ENCODE measurements at places on chromosomes 7 and 10. TPM values are rescaled to one million over a fixed set of nuclear protein-coding genes. Genes with fewer than 3 reads are reported as not detected.

GRCh38 chr10:28624351-28624750 lies 53.0 kb upstream of the BAMBI start:
- no peak for DNase-seq

DNA sequence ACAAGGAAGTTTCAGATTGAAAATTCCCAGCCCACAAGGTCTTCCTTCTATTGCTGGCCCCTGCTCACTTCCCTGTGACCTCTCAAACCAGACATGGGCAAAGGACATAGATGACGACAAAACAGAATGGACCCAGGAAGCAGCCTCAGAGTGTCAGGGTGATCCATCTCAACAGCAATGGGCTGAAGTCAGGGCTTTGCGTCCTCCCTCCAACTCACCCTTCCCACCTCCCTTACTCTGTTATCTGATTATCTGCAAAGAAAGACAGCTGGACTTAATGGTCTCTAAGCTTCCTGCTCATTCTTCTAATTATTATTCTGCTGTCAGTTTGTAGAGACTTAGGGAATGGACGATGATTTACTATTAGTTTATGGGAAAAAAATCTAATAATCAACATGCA lies 115.9 kb downstream of the PIP4K2A start:
- DNase-seq, result peak; percentile 77

- DNase-seq, result no peak
Measured at GRCh38 chr7:87476179-87476557, 688 bp upstream of the ABCB4 start.

DNA sequence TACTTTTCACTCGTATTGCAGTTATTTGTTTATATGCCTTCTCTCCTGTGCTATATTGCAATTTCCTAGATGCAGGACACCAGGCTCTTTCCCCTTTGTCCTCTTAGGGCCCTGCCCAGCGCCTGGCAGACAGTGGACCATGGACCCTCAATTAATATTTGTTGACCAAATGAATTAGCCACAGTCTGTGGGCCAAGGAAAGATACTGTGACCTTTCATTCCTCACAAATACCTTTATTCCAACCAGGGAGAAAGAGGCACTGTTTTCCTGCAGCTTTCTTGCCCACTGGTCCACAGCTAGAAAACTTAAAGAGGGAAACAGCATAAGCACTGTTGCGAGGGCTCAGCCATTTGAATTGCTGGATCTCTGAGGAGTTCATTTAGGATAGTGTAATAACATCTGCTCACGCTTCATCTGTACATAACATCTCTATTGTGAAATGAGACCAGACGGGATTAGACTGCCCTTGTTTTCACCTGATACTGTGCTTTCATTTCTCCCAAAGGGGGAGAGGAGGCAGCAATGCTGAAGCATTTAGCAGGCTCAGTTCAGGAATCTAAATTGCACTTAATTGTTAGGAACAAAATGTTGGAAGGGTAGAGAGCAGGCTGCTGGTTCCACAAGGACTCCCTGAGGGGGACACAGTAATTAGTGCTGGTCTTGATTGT lies 46.7 kb downstream of the TNS3 start:
- no peak for DNase-seq

Gene LRMDA
- total RNA-seq, result not detected

GRCh38 chr7:44223362-44224079 lies 22.7 kb downstream of the YKT6 start:
- DNase-seq, result peak; percentile 59

DNA sequence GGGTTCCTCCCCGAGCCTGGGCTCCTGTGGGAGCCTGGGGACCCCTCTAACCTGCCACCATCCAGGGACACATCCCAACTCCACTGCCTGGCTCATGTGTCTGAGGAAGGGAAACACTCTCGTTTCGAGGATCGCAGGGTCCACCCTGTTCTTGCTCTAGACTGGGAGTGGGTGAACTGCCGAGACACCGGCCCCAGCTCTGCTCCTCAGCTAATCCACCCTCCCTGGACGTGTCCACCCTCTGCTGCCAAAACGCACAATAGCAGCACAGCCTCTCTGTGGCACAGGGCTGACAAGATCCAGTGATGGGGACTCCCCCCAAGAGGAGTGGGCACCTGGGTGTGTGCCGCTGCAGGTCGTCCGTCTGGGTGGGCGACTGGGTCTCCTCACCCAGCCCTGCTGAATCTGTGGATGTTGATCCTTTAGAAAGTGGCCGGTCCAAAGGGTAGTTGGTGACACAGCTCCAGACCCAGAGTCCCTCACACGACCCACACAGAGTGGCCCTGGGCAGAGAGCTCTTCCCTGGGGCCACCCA lies 65.2 kb upstream of the FAM20C start:
- no peak for DNase-seq

DNA sequence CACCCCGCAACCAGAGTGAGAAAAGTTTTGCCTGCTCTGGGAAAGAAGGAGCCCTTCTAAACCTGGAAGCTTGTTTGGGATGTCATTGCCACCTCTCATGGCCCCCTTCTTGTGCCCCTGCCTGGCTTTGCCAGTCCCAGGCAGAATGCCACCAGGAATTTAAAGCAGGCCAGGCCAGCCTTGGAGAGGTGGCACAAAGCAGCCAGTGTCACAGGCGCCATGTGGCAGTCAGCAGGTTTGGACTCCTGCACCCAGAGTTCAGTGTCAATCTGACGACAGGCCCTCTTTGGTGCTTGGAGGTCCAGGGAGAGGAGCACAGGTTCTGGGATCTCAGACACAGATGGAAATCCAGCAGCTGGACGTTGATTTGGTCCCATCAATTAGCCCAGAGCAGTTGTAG lies 12.7 kb downstream of the HK1 start:
- DNase-seq, result no peak

GRCh38 chr10:51718804-51719291 lies 19.5 kb upstream of the CSTF2T start:
- no peak for DNase-seq

GRCh38 chr7:34761206-34761605 lies 103.2 kb downstream of the NPSR1 start:
- DNase-seq, result no peak

DNA sequence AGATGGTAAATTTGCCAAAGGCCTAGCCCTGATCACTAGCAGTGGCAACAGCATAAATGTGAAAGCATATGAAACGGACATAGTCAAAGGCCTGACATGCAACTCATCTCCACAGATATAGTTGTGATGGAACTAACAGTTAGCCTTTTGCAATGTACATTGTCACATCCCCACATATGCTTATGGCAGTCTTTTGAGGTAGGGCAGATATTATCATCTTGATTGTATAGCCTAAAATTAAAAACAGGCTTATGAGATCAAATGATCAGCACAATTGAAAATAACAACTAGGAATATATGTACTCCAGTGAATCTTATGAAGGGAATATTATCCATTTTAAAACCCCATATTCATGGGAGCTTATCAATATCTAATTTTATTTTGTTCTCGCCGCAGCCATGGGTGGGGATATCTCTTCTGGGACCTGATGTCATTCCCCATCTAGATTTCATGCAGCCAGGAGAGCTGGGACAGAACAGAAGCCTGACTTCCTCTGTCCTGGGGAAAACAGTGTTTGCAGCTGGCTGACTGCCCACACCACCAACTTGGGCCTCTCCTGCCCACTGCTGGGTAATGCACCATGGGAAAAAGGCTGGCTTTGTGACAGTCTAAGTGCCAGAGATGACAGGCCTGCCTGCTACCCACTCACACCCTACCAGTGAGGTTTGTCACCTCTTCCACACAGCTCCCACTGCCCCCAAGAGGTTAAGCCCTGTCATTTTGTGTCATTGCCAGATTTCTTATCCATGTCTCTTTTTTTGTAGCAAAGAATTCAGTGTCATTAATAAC lies 180.2 kb upstream of the FZD1 start:
- peak; percentile 59 for DNase-seq

- DNase-seq, result peak; percentile 71
Measured at GRCh38 chr10:74244097-74244685, 93.2 kb downstream of the ADK start.

DNA sequence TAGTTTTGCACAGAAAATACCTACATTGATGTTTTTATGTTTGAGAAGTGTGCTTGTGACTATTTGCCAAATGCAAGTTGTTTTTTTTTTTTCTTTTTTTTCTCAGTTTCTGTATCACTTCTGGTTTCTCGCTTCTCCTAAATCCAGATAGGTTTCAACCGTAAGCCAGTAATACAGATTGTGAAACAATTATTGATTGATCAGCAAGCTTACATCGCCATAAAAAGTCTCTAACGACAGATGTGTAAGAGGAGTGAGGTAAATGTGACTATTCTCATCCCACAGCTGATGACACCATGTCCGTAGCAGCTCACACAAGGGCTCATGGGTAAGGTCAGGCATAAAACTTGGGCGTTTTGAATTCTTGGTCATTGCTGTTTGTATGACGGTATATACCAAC lies 202.8 kb upstream of the AKR1E2 start:
- no peak for DNase-seq

GRCh38 chr7:136947347-136947746 lies 78.9 kb downstream of the CHRM2 start:
- no peak for DNase-seq

Gene PTPRN2
- 0.11 TPM for total RNA-seq

- no peak for DNase-seq
Measured at GRCh38 chr7:22628112-22628511, 98.9 kb upstream of the IL6 start.

DNA sequence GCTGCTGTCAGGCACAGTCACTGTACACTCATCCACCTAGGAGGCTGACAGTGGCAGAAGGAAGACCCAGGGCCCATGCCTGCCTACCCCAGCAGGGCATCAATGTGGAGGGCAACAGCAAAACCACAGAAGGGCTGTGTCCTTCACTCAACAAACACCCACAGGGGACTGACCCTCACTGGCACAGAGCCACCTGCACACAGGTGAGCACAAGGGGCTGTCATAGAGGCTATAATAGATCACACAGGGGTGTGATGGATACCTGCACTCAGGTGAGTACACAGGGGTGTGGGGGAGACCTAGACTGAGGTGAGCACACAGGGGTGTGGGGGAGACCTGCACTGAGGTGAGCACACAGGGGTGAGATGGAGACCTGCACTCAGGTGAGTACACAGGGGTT lies 132.8 kb upstream of the TCERG1L start:
- no peak for DNase-seq

DNA sequence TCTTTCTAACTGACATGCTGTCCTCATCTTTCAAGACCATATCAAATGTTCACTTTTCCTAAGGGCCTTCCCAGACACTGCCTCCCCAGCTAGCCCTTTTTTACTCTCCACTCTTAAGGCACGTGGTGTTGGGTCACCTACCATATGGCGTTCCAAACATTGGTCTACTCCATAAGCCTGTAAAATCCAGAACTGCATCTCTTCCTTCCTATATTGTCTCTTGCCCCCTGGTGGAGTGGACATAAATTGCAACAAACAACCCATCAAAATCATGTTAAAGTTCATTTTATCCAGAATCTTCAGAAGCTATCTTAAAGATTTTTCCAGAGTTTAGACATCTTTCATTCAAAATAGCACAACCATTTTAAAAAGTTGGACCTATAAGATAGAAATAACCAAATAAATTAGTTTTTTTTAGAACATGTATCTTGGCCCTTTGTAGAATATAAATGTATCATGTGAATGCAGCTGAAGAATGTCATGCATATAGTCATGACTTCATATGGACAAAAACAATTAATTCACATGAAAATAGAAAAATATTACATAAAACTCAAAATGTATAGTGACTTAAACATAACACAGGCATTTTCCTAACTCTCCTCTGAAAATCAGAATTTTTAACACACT lies 180.6 kb upstream of the CHRM2 start:
- DNase-seq, result peak; percentile 75

DNA sequence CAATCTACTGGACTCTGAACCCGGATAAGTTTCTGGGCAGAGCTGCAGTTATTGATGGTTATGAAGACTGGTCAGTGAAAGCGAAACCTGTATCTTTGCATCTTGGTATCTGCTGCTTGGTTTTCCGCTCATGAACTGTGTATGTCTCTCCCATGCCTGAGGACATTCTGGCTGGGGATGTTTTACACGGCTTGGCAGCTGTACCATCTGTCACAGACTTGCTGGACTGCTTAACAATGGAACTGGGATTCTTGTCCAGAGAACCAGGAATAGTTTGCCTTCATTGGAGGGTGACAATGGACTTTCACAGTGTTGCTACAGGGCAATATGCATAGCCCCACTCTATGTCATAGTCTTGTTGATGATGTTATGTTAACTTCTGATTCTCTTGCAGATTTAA lies 119.9 kb upstream of the TMEM106B start:
- DNase-seq, result no peak

Gene KEL
- not detected for total RNA-seq

- no peak for DNase-seq
Measured at GRCh38 chr7:20113427-20114027, 103.7 kb downstream of the MACC1 start.

Gene CNTNAP2
- total RNA-seq, result 47.8 TPM

Gene WEE2
- total RNA-seq, result not detected

Gene AKR1C3
- 627 TPM for total RNA-seq

GRCh38 chr10:63430091-63430998 lies 35.4 kb downstream of the JMJD1C start:
- peak; percentile 69 for DNase-seq

GRCh38 chr7:75652788-75653187 lies 86.0 kb downstream of the HIP1 start:
- no peak for DNase-seq

Gene ATG9B
- total RNA-seq, result 0.96 TPM

Gene TRPV5
- not detected for total RNA-seq

Gene OPN1SW
- not detected for total RNA-seq

DNA sequence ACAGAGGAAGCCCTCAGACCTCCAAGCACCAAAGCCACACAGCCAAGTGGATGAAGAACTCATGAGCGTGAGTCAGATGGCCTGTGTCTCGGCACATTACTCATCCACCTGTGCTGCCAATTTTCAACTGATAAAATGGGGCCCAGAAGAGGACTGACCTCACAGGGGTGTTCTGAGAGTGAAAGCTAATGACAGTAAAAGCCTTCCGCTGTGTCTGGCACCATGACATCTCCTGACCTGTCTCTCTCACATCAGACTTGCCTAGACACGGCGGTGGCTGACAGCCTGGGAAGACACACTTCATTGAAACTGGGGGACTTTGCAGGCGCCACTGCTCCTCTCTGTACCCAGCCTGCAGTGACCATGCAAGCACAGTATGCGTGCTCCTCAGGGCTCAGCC lies 8.3 kb upstream of the SLC18A3 start:
- no peak for DNase-seq

Gene ORAI2
- 37.0 TPM for total RNA-seq

Gene NKX1-2
- not detected for total RNA-seq

- no peak for DNase-seq
Measured at GRCh38 chr10:102497545-102497944, 5.0 kb downstream of the ACTR1A start.

Gene CALML5
- not detected for total RNA-seq
